ENCODE measurements at places on chromosomes 4 and X.

DNA sequence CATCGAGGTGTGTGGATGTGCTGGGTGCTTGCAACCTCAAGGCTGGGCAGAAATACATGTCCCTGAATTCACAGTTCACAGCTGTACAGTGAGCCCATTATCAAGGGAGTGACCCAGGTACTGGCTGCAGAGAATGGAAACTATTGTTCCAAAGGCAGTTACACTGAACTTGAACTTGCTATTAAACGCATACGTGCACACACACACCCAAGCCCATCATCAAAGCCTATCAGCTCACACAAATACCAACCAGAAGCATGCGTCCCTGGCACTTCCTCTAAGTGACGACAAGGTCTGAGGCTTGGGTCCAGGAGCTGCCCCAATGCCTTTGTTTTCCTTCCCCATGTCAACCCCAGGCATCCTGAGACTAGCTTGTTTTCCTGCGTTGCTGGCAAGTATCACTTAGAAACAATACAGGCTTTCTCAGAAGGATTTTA, 88.6 kb downstream of the IRF2 start:
- DNase-seq = no peak

- no peak for DNase-seq
Measured at GRCh38 chrX:85836868-85837267, 210.5 kb downstream of the CHM start.

DNA sequence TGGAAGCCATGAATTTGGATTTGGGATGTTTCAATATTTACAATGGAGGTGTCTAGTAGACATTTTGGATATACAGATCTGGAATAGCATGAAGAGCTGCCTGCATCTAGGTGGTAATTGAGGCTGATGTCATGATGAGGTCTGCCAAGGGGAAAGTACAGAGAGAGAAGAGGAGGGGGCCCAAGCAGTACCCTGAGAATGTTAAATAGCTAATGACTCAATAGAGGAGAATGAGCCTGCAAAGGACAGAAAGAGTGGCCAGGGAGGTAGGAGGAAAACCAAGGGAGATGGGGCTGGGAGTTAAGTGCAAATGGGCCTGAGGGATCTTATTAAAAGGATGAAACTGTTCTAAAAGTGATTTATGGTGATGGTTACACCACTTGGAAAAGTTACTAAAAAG, 182.2 kb upstream of the KIT start:
- DNase-seq = no peak

DNA sequence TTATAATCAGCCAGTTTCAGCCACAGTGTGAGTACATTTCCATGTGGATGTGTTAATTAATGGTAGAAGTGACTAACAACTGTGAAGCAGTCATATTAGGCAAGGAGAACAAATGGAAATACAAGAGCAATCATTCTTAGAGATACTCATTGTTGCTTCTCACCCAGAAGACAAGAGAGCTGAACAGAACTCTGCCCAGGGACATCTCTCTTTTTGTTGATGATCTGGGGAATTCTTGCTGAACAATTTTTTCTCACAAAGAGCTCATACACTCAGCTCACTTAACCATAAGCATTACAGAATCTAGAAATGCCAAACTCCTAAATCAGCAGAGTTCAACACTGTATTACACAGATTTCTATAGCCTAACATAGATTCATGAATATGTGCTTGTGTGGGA, 150.1 kb downstream of the COMMD8 start:
- DNase-seq = no peak
